Cardiac muscle cell (in vitro differentiated cells and primary cell): ENCODE measurements at places on chromosomes 3 and 15. TPM values are rescaled to one million over a fixed set of nuclear protein-coding genes. Genes with fewer than 3 reads are reported as not detected.

DNA sequence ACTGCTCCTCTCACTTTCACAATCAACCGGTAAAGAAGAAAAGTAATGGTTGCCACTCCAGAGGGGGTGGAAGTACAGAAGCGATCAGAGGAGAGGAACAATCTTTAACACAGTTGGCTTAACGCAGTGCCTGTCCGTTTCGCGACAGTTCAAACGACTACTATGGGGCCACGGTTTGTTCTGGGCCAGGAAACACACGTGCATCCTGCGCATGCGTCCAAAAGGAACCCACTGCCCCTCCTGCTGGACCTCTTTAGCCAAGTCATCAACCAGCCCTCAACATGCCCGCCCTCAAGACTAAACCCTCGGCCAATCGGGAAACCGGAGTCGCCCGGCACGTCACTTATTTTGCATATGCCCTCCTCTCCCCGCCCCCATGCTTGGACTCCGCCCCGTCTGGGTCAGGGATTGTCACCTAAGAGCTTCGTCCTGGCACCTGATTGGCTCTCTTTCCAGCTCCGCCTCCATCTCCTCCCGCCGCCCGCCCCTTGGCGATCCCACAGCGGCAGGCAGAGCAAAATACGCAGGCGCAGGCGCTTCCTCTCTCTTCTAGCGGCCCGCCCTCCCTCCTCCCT lies 345 bp upstream of the CDV3 start:
- H3K4me1 ChIP-seq, result peaks cover 15% of the 10 kb centered on the region
- H3K36me3 ChIP-seq, result peaks cover 10% of the 10 kb centered on the region
- DNase-seq, result peak; percentile 100
- peak overlapping the region; percentile 67 for H3K4me3 ChIP-seq
- peak overlapping the region; percentile 99 for H3K27ac ChIP-seq

DNA sequence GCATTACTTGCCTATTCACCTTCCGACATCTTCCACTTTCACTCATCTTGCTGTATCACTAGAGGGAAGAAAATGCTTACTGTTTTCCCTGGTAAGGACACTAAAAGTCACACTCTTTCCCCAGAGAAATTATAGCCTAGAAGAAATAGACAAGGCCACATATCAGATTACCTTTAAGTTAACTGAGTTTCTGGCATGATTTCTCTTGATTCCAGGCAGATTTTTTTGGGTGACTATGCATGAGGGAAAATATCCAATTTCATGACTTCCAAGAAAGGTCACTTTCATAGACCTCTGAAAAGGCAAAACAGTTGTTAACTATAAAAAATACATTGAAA lies 30.3 kb downstream of the TCF12 start:
- no peak for DNase-seq
- peaks cover 3% of the 10 kb centered on the region for H3K36me3 ChIP-seq
- H3K27me3 ChIP-seq, result no peaks in the 10 kb centered on the region
- H3K4me1 ChIP-seq, result peaks cover 7% of the 10 kb centered on the region
- peak overlapping the region; percentile 69 for H3K27ac ChIP-seq

ARGFX gene
- total RNA-seq, result not detected in 2 replicates

ACAN gene
- total RNA-seq, result 0.67 and 0.71 TPM in 2 replicates

GRCh38 chr15:60551147-60551780 lies 72.3 kb upstream of the ICE2 start:
- H3K27ac ChIP-seq, result no peak overlapping the region
- H3K27me3 ChIP-seq, result no peaks in the 10 kb centered on the region

- H3K27me3 ChIP-seq, result no peaks in the 10 kb centered on the region
- peak overlapping the region; percentile 84 for H3K27ac ChIP-seq
- H3K4me3 ChIP-seq, result no peak overlapping the region
- peak; percentile 79 for DNase-seq
- H3K36me3 ChIP-seq, result no peaks in the 10 kb centered on the region
- peaks cover 44% of the 10 kb centered on the region for H3K4me1 ChIP-seq
These were observed 373.1 kb downstream of the FOXP1 start for GRCh38 chr3:71210257-71211007.

- no peak overlapping the region for H3K27ac ChIP-seq
- no peak for DNase-seq
- H3K4me3 ChIP-seq, result no peak overlapping the region
These were observed 1.2 kb downstream of the SHISA5 start for GRCh38 chr3:48502728-48503168.

- no peak for DNase-seq
- H3K27ac ChIP-seq, result no peak overlapping the region
- no peak overlapping the region for H3K4me3 ChIP-seq
- no peaks in the 10 kb centered on the region for H3K36me3 ChIP-seq
- H3K27me3 ChIP-seq, result peaks cover 7% of the 10 kb centered on the region
These were observed 10.6 kb downstream of the DNAJB8 start for GRCh38 chr3:128455786-128456748.

BBS4 gene
- total RNA-seq, result 42.8 and 86.8 TPM in 2 replicates

DNA sequence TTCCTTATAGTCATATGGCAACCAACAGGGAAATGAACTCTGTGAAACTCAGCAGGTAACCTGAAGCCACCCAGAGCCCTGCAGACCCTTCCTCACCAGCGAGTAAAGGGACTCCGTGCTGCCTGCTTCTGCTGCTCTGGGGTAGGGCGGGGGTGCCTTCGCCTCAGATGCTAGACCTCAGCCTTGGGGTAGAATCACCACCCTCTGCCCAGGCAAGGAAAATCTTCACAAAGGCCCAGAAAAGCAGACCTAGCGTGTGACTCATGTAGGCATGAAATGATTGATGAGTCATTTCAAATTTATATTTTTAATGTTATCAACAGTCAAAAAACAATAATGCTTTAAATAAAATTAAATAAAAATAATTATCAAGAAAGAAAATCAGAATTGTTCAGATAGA lies 6.6 kb downstream of the STIMATE start:
- no peak overlapping the region for H3K4me3 ChIP-seq
- no peaks in the 10 kb centered on the region for H3K27me3 ChIP-seq
- no peaks in the 10 kb centered on the region for H3K36me3 ChIP-seq
- no peak for DNase-seq
- no peak overlapping the region for H3K27ac ChIP-seq

RBP2 gene
- total RNA-seq, result not detected in 2 replicates

HCLS1 gene
- 0.25 and 0.57 TPM in 2 replicates for total RNA-seq

PARP15 gene
- total RNA-seq, result not detected in 2 replicates

GRCh38 chr3:153172796-153173757 lies 11.1 kb downstream of the RAP2B start:
- no peak overlapping the region for H3K4me3 ChIP-seq
- H3K27me3 ChIP-seq, result no peaks in the 10 kb centered on the region
- H3K4me1 ChIP-seq, result no peaks in the 10 kb centered on the region
- H3K27ac ChIP-seq, result no peak overlapping the region
- DNase-seq, result no peak
- H3K36me3 ChIP-seq, result no peaks in the 10 kb centered on the region

DNA sequence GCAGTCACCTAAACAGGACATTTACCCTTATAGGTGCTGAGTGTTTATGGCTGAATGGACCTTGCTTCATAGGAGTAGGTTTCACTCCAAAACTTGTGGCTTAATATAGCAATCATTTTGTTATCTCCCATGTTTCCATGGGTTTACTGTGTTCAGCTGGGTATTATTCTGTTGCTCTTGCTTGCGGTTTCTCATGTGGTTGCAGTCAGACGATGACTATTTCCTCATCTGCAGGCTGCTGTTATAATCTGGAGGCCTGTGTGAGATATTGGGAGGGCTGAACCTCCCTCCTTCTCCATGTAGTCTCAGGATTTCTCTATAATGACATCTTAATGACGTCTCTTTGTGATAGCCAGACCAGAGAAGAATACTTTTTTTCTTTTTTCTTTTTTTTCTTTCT lies 98.1 kb downstream of the ZPLD1 start:
- no peak overlapping the region for H3K27ac ChIP-seq
- no peak for DNase-seq
- H3K36me3 ChIP-seq, result no peaks in the 10 kb centered on the region
- no peak overlapping the region for H3K4me3 ChIP-seq
- no peaks in the 10 kb centered on the region for H3K27me3 ChIP-seq
- no peaks in the 10 kb centered on the region for H3K4me1 ChIP-seq
